Mononuclear cell (primary cell): ENCODE measurements at places on chromosomes 5 and 9. TPM values are rescaled to one million over a fixed set of nuclear protein-coding genes. Genes with fewer than 3 reads are reported as not detected.

CYLC2 gene
- total RNA-seq = not detected

DCTN4 gene
- total RNA-seq = 111 TPM

BSPRY gene
- total RNA-seq = 0.42 TPM

IL7R gene
- 360 TPM for total RNA-seq

FGF10 gene
- not detected for total RNA-seq

KIF12 gene
- not detected for total RNA-seq

MAML1 gene
- 14.0 TPM for total RNA-seq

TMEM252 gene
- not detected for total RNA-seq

IRX4 gene
- total RNA-seq = not detected

CCL27 gene
- total RNA-seq = 0.21 TPM

PDZD2 gene
- 0.52 TPM for total RNA-seq

HTR4 gene
- total RNA-seq = not detected

FAM193B gene
- 39.4 TPM for total RNA-seq

BAAT gene
- total RNA-seq = 0.10 TPM

PCYOX1L gene
- 9.2 TPM for total RNA-seq

IL4 gene
- not detected for total RNA-seq

TSSK1B gene
- 0.10 TPM for total RNA-seq

ADAMTS16 gene
- not detected for total RNA-seq

ANKRD31 gene
- total RNA-seq = 0.63 TPM

SCGB3A2 gene
- total RNA-seq = not detected

C1QTNF2 gene
- total RNA-seq = 0.10 TPM

UGT3A1 gene
- under 0.01 TPM for total RNA-seq

SLC35D2 gene
- 19.1 TPM for total RNA-seq

ELAVL2 gene
- not detected for total RNA-seq

TERT gene
- total RNA-seq = under 0.01 TPM

DYNC2I2 gene
- total RNA-seq = 2.1 TPM

LRRC19 gene
- total RNA-seq = not detected

MEIKIN gene
- 1.0 TPM for total RNA-seq

WNK2 gene
- total RNA-seq = 0.10 TPM

TPPP gene
- total RNA-seq = 0.84 TPM

MGAT1 gene
- 119 TPM for total RNA-seq

PGM5 gene
- 0.21 TPM for total RNA-seq

LRRC14B gene
- not detected for total RNA-seq
